A549 treated with DMSO at 1 μM for 4 hours (cell line): ENCODE measurements at places on chromosomes 2 and 18. TPM values are rescaled to one million over a fixed set of nuclear protein-coding genes. Genes with fewer than 3 reads are reported as not detected.

The COPS8 gene
- total RNA-seq, result 79.7 to 103 TPM (median 84.7 TPM) in 5 replicates

The CTAGE1 gene
- not detected in 5 replicates for total RNA-seq

The SFT2D3 gene
- total RNA-seq, result 4.4 to 6.8 TPM (median 5.7 TPM) in 5 replicates

The CTNNA2 gene
- total RNA-seq, result 0.17 to 0.52 TPM (median 0.22 TPM) in 5 replicates

The SKA1 gene
- total RNA-seq, result 12.2 to 15.2 TPM (median 15.0 TPM) in 5 replicates

The AFF3 gene
- total RNA-seq, result 0.02 to 0.10 TPM (median 0.08 TPM) in 5 replicates

The CGREF1 gene
- total RNA-seq, result 7.0 to 8.3 TPM (median 7.9 TPM) in 5 replicates

The CTIF gene
- total RNA-seq, result 13.2 to 16.9 TPM (median 14.8 TPM) in 5 replicates

The EPHA4 gene
- 0.37 to 1.2 TPM (median 0.72 TPM) in 5 replicates for total RNA-seq

The POTEI gene
- 0.01 TPM in 1 of 5 replicates, not detected in the others for total RNA-seq

The TRIB2 gene
- 0.19 to 0.69 TPM (median 0.23 TPM) in 5 replicates for total RNA-seq
